ENCODE measurements at places on chromosomes 4 and X.

- ATAC-seq, result no peak
Measured at GRCh38 chrX:43949669-43950068, 23.5 kb downstream of the NDP start.

DNA sequence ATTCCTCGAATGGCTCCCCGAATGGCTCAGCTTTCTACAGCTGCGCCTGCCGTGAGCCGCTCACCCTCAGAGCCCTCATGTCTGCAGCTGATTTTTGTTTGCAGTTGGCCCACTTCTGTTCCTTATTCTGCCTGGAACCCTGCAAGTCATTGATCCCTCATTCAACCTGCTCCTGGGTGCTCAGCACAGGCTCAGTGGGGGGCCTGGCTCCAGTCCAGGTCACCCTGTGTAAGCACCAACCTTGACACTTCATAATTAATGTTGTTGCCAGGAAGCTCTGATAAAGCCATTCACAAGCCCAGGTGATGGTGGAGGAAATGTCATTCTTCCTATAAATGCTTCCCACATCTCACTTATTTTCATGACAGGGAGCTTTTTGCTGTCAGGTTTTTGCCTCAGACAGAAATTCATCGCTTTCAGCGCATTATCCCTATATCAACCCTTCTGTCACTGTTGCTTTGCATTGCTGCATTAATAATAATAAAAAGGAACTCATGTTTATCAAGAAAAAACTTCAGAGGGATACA lies 85.7 kb downstream of the F11 start:
- ATAC-seq, result no peak

GRCh38 chr4:157004279-157005161 lies 32.9 kb upstream of the PDGFC start:
- ATAC-seq, result no peak

DNA sequence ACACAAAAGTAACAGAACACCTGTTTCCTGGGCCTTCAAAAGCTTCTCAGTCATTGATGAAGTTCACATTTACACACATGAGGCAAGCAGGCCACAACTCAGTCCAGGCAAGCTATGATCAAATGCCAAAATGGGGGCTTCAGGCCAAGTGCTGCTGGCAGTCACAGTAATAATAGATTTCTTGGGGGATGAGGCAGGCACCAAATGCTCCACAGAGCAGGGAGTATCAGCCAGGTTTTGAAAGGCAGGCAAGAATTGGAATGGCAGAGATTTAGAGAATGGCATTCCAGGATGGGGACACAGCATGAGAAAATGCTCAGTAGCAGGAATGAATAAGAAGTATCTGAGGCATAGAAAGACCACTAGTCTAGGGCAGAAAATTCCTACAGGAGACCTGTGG lies 52.8 kb downstream of the GRIA3 start:
- ATAC-seq, result no peak

- ATAC-seq, result no peak
Measured at GRCh38 chrX:80806557-80806956, 3.1 kb downstream of the BRWD3 start.

- ATAC-seq, result no peak
Measured at GRCh38 chr4:92445127-92445526, 141.4 kb downstream of the GRID2 start.

DNA sequence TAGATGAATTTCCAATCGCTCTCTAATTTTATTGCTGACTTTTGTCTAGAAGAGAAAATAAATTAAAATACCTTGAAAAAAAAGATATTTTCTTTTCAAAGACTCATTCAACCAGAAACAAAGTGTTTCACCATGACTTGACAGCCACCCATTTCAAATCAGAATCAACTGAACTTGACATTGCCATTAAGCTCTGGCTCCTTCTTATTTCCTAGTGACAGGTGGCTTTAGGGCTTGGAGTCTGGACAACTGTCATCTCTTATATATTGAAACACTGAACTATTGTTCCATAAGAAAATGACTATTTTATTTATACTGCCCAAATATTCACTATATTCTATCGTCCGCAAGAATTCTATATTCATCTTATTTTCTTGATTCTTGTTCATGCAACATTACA lies 229.2 kb downstream of the SLC39A8 start:
- no peak for ATAC-seq

- no peak for ATAC-seq
Measured at GRCh38 chr4:8052160-8052691, 106.4 kb downstream of the ABLIM2 start.

GRCh38 chr4:151950993-151951670 lies 190.3 kb upstream of the GATB start:
- ATAC-seq, result no peak

DNA sequence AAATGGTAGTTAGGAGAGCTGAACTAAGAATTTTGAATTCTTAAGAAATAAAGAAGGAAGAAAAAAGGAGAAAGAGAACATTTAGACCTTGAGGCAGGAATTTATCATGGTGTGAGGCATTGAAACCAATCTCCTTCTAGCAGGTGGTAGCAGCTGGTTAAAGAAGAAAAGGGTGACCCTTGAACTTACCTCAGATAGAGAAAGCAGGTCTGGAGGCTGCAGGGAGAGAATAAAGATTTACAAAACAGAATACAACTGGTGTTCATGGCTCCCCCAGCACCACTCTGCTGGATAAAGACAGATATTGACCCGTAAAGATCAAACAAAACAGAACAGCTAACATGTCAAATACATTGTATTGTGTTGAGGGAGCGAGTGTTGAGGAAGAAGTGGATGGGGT lies 56.0 kb downstream of the NCAPG start:
- ATAC-seq, result no peak

- ATAC-seq, result no peak
Measured at GRCh38 chr4:59571805-59572430, 1628.2 kb upstream of the ADGRL3 start.

DNA sequence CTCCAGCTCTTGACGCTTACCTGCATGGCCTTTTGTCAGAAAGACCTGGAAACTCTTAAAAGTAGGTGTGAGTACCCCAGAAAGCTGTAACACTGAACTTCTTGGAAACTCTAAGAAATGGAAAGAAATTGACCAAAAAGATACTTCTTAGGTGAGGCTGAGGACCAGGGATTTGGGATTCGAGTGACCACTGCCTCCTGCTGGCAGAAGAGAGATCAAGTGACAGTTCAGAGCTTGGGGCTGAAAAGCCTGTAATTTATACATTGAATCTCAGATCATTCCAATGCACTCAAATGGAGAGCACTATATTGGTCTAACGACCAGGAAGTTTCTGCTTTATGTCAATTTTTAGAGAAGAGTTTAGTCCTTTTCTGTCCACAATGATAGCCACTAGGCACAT lies 204.6 kb downstream of the PDGFRA start:
- ATAC-seq, result no peak

DNA sequence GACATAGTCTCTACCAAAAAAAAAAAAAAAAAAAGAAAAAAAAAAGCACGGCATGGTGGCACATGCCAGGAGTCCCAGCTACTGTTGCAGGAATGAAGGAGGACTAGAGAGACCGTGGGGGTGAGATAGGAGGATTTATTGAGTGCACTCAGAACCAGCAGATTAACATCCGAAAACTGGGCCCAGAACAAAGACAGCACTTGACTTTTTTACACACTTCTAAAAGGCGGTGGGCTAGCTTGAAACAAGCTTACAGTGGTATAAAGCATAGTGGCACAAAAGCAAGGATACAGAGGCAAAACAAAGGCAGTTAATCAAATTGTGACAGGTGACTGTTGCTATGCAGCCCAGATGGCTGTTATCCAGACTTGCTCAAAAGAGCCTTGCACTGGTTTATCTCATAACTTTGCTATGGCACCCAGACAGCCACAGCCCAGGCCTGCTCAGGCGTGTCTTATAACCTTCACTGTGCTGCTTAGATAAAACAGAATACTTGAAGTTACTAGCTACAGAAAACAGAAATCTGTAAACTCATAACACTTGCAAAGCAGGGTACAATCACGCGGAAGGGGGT lies 9.9 kb upstream of the PI4K2B start:
- ATAC-seq, result no peak

DNA sequence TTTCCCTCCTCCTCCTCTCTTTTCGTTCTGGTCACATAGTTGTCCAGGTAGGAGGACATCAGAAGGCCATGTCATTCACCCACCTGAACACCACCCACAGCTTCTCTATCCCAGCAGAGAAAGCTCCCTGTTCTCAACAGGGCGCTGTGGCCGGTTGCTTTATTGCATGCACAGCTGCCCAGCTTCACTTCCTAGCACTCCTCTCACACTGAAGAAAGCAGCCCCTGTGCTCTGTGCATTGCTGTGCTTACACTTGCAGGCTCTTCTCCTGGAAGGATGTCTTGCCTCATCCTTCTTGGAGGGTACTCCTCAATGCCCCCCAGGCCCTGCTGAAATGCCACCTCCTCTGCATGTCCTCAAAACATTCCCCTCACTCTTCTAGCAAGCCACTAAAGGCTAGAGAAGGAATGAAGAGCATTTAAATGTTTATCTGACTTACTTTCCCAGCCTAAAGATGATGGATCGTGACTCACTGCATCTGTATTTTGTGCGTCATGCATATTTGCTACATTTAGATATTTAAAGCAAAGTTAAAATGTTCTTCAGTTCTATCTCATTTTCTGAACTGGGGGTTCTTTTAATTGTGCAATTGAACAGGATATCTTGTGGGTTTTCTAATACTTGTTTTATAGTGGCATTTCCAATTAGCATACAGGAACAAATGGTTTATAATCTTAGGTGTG lies 186.4 kb upstream of the PUDP start:
- no peak for ATAC-seq

GRCh38 chrX:15269618-15270521 lies at the start of gene ASB9:
TSS of gene ASB9 (minus strand) at chrX:15270083. CDS start at chrX:15269874, 209 bp downstream.
- no peak for ATAC-seq

GRCh38 chrX:75784680-75785491 lies at the start of gene MAGEE2:
TSS of gene MAGEE2 (minus strand) at chrX:75785254. CDS start at chrX:75785051, 203 bp downstream.
- no peak for ATAC-seq

- no peak for ATAC-seq
Measured at GRCh38 chr4:112485930-112486329, 30.1 kb downstream of the NEUROG2 start.

- ATAC-seq, result peak; percentile 69
Measured at GRCh38 chr4:169009286-169010124, 550 bp downstream of the CBR4 start.

- no peak for ATAC-seq
Measured at GRCh38 chr4:165101641-165102040, 11.0 kb downstream of the TMEM192 start.

DNA sequence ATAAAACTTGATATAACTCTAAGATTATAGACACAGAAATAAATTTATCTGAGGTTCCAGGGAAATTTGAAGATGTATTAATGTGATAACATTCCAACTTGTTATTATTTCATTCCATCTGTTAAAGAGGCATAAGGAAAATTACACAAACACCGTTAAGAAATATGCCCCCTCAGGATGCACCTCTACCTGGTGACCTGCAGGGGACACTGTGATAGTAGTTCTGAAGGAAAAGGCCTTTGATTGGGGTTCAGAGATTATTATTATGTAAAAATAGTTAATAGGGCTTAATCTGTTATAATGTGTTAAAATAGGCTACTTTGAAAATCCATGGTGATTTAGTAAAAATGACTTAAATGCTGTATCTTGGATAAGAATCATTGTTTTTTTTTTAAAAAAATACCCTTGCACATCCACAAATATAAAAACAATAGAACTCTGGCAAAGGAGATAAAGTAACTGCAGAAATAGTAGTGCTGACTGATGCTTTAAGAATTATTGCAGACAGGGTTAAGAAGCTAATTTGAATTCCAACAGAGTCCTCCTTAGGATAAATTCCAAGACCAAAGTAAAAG lies 6.1 kb upstream of the ABRAXAS1 start:
- ATAC-seq, result no peak

- ATAC-seq, result no peak
Measured at GRCh38 chr4:85672116-85672515, 197.2 kb downstream of the ARHGAP24 start.

DNA sequence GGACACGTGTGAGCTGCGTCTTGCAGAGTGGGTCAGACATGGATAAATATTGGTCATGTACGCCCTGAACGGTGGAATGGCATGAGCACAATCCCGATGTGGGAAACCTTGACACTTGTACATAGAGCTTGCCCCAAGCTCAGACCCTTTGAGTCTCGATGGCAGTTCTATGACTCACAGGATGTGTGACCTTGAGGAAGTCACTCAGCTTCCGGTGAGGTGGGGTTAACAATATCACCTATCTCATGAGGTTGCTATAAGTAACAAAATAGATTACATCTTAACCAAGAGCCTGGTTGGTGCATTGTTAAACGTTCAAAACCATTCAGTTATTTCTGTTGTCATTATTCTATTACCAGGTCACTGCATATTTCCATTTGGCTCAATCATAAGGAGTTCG lies 109.1 kb upstream of the TBL1X start:
- ATAC-seq, result no peak

- no peak for ATAC-seq
Measured at GRCh38 chr4:8118035-8118434, 40.6 kb downstream of the ABLIM2 start.

DNA sequence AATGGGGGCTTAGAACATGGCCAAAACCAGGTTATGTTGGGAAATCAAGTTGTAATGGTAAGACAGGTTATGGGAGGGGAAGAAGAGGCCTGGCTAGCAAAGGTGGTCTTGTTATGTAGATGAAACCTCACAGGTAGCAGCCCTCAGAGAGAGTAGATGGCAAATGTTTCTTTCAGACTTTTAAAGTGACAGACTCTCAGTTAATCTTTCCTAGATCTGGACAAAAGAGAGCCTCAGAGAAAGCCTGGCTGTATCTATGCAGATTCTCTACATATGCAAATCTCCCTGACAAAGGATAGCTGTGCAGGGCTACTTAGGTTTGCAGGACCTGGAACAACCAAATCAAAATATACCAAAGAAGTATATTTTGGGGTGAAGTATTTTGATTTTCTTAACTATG lies 284.1 kb upstream of the AMOT start:
- ATAC-seq, result no peak

GRCh38 chr4:95204873-95205272 lies 343.9 kb downstream of the UNC5C start:
- no peak for ATAC-seq

- ATAC-seq, result no peak
Measured at GRCh38 chr4:71549516-71550160, 210.8 kb downstream of the SLC4A4 start.

- no peak for ATAC-seq
Measured at GRCh38 chr4:95289028-95289634, 259.6 kb downstream of the UNC5C start.

- ATAC-seq, result no peak
Measured at GRCh38 chr4:87029356-87029755, 94.5 kb downstream of the AFF1 start.

DNA sequence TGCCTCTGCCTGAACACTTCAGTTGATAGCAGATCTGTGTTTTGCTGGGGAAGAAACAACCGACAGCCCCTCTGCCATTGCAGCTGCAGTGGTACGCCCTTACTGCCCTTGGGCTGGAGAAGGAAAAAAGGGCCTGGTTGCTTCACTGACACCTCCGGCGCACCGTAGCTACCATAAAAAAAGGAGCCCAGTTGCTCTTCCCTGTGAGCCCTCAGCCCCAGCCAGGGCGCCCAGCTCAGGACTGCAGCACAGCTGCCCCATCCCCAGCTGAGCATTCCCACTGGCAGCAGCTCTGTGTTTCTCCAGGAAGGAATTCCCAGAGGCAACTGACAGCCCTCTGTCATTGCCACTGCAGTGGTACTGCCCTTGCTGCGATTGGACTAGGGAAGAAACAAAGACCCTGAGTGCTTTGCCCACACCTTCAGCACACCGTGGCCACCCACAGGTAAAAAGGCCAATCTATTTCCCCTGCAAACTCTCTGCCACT lies 142.7 kb downstream of the DKK2 start:
- ATAC-seq, result no peak

Data from stimulated activated memory B cell treated with anti-CD40 and anti-IgM and Interleukin-4, amounts not matched to agents 10 μg/mL and 1 μg/mL and 100 μg/mL, for 72 hours (primary cell).